ENCODE measurements at places on chromosomes 6 and 20.

DNA sequence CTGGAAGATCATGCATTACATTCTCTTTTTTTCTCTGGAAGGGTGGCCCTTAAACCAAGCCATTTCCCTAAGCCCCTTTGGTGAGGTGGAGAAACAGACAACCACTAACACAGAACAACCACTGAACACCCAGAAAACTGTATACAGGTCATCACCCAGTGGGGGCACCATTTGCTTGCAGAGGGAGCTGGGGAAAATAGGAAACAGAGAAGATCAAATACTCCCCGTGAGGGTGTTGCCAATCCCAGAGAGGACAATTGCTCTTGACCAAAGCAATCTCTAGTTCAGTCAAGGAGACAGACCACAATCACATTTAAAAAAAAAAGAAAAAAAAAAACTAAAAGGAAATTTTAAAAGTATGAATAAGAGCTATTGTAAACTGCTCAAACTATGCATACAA, 865 bp upstream of the DAAM2 start:
- DNase-seq = no peak

- DNase-seq = no peak
Measured at GRCh38 chr6:117205876-117206275, 59.5 kb upstream of the VGLL2 start.

DNA sequence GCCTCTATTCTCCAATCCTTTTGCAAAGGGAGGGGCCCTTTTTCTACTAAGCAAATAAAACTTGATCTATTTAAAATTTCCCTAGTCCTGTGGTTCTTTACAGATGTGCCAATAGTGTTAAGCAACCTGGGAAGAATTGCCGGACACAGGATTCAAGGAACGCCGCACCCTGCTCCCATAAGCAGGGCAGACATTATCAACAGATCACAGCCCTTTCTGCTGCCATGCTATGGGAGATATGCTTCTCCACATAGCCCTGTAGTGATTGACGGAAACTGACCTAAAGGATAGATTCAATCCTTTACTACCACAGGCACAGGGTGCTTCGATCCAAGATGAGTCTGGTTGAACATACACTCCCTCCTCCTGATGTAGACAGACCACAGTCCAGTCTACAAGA, 118.4 kb upstream of the TRAF3IP2 start:
- DNase-seq = no peak

DNA sequence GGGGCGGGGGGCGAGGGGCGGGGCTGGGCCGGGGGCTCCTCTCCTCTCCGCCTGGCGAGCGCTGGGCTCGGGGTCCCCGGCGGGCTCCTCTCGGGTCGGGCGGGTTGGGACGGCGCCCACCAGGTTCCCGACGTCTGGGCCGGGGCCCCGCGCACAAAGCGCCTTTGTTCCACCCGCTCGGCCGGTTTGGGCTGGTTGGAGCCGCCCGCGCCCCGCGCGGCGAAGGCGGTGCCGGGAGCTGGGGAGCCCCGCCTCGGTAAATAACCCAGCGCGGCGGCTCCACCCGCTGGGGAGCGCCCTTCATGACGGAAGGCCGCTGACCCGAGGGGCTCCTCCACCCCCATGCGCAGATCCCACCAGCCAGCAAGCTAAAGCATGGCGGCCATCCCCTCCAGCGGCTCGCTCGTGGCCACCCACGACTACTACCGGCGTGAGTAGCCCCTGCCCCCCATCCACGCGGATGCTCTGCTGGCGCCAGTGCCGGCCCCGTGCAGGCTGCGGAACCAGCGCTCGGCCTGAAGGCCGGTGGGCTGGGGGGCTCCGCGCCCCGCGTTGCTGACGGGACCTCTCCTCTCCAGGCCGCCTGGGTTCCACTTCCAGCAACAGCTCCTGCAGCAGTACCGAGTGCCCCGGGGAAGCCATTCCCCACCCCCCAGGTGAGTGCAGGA, 503 bp downstream of the PPDPF start:
- peak; percentile 66 for DNase-seq

GRCh38 chr6:37785002-37785662, 34.4 kb upstream of the ZFAND3 start:
- no peak for DNase-seq

DNA sequence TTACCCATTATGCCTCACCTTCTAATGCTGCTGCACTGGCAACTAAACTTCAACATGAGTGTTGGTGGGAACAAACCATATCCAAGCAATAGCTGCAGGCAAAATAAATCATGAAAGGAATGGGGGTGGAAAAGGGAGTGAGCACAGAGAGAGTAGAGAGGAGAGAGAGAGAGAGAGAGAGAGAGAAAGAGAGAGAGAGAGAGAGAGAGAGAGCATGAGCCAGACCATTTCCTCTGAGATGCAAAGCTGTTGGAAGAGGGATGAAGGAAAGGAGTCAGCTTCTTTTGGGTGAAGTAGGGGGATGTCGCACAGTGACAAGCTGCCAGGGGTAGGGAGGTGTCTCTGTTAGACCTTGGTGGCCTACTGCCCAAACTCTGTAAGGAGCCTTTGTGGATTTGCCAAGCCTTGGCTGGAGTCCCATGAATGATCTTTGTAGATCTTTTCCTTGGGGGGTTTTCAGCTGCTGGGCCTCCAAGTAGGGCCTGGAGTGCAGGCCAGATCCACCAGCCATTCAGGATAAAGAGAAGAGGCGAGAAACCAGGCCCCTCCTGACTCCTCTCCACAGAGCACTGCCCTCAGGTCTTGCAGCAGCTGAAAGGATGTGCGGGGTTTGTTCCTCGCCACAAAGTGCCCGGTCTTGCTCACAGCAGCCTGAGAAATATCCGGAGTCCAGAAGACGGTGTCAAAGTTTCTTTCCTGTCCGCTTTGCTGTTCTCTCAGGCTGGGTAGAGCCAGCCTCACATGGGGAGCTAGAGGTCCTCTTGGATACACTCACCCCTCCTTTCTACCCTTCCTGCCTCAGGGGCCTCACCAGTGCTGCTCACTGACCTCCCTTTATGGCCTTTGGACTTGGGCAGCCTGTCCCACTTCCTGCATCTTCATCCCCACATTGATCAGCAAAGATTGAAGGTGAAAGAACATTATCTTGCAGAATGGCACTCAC, 17.8 kb downstream of the BTBD3 start:
- DNase-seq = no peak

GRCh38 chr6:138719744-138720143, 53.8 kb upstream of the CCDC28A start:
- no peak for DNase-seq

DNA sequence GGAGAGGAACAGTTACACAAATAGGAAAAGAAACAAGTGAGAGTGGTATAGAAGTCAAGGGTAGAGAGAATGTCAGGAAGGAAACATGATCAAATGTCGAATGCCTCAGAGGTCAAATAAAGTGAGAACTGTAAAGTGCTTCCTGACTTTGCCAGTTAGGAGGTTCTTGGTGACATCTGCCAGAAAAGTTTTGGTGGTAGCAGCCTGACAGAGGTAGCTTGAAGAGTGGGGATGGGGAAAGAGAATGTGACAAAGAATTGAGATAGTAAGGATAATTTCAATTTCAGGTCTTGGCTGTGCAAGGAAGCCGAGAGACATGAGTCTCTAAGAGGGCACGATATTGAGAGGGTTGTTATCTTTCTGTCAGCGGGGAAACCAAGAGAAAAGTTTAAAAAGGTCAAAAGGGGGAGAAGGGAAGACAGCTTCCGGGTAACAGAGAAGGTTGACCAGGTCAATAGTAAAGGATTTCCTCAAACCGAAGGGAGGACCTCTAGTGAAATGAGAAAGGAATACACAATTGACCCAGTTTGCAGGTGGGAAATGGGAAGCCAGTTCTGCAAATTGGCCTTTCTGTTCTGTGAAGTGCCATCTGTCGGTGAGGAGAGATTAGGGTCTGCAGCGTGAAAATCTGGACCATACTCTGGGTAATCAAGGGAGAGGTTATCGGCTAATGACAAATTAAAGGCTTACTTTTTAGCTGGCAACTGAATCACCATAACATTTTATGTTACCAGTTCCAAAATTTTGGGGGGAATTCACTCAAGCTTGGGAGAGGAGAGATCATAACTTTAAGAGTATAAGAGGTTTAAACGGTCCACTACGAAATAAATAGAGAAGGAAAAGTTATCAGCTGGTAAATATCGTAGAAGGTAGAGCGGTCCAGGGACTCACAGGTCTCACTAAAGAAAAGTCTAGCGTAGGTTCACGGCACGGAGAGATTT, 973 bp upstream of the BRD2 start:
- DNase-seq = peak; percentile 30

GRCh38 chr6:2616811-2617210, 133.9 kb downstream of the MYLK4 start:
- no peak for DNase-seq

DNA sequence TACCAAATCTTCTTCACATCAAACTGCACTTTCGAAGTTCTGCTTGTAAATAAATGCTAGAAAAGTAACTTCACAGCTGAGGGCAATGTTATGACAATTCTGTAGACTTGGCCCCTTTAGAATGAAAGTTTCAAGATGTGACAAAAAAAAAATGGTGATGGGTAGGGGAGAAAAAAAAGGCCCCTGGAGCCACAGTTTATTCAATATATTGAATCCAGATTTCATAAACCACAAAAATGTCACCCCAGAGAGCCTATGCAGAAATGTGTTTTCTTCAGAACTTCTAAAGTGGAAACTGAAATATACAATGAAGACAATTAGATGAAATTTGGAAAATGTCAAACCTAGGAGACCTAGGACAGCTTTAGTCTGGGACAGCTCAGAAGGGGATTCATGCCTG, 143.1 kb downstream of the EDN3 start:
- DNase-seq = no peak

DNA sequence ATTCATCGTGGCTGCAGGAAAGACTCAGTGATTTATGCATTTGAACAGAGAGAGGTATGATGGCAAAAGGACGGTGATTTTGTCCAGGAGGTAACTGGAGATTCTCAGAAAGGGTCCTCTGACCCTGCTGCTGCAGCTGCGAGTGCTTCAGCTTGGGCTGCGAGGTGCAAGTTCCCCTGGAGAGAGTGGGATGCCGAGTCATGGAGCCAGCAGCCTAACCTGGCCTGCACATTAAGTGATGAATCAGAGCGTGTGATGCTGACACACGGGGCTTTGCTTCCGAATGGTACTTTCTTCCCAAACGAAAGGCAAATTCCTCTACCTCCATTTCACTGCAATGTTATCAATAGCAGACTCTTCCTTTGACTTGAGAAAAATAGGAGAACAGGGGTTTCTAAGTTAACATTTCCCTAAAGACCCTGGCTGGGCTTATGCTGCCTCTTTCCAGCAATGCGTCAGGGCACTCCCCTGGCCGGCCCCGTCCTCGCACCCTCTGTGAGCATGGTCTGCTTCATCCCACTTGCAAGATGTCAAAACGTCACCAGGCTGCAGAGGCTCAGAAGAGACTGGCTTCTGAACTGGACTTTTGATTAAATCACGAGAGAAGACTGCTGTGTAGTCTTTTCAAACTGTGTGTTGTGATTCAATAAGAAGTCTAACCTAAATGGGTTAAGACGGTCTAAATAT, 628.0 kb upstream of the AGPAT4 start:
- no peak for DNase-seq

DNA sequence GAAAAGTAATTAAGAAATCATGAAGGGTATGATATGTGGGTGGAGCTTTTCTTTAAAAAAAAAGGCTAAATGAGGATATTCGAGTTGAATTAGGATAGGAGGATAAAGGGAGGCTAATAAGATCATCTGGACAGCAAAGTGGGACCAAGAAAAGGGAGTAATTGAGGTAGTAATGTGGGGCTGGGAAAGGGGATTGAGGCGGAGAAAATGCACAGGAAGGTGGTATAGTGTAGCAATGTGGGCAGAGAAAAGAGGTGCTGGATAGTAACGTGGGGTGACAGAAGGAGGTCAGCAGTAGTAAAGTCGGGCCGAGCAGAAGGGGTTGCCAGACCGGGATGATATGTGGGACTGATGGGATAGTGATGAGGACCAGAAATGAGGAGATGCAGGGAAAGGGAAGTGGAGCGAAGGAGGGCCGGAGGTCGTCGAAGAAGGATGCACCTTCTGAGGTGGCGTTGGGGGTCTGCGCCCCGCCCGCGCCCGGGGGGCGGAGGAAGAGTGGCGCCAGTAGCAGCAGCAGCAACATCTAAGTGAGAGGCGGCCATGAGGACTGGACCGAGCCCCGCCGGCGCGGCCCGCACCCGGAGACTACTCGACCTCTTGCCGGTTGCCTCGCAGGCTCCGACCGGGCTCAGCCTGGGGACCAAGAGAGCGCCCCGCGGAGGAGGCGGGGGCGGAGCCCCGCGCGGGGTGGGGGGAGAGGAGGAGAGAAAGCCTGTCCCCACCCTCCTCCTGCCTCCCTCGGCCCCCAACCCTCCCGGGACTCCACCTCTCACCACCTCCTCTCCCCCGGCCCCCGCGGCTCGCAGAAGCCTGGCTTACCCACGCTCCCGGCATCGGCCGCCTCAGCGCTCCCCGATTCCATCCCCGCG, 887 bp downstream of the GABBR1 start:
- peak; percentile 67 for DNase-seq

DNA sequence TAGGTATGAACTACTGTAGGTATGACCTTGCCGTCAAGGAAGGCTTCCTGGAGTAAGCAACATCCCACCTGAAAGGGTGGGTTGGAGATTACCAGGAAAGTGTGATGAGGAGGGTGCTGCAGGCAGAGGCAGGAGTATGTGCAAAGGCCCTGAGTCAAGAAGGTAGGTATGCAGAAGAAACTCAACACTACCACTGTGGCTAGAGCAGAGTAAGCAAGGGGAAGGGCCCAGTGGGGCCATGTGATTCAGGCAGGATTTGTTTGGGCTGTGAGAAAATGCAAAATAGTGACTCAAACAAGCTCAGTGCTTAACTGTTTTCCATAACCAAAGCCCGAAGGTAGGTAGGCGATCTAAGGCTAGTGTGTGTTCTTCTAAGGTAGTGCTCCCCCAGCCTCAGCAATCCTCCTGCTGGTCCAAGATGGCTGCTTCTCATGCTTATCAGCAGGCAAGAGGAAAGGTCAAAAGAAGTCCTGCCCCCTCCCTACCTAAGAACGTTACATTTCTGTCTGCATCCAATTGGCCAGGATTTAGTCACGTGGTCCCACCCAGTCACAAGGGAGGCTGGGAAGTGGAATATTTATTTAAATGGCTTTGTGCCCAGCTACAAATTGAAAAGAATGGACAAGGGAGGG, 36.2 kb upstream of the HMGA1 start:
- no peak for DNase-seq

DNA sequence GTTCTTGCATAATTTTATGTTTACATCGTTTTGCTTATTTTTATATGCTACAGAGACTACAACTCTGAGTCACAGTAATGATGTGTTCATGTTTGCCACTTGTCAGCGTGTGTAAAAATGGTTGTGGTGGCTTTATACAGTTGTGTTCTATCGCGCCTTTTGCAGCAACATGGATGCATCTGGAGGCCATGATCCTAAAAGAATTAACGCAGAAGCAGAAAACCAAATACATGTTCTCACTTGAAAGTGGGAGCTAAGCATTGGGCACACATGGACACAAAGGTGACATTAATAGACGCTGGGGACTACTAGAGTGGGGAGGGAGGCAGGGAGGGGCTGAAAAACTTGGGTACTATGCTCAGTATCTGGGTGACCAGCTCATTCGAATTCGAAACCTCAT, 996 bp upstream of the SEC23B start:
- peak; percentile 19 for DNase-seq

GRCh38 chr6:37481711-37482605, 17.7 kb downstream of the CCDC167 start:
- no peak for DNase-seq
